ENCODE measurements at places on chromosomes 5 and 9.

GRCh38 chr9:134190232-134191121 is 26.1 kb upstream of the RNU6ATAC start:
- no peak for DNase-seq

DNA sequence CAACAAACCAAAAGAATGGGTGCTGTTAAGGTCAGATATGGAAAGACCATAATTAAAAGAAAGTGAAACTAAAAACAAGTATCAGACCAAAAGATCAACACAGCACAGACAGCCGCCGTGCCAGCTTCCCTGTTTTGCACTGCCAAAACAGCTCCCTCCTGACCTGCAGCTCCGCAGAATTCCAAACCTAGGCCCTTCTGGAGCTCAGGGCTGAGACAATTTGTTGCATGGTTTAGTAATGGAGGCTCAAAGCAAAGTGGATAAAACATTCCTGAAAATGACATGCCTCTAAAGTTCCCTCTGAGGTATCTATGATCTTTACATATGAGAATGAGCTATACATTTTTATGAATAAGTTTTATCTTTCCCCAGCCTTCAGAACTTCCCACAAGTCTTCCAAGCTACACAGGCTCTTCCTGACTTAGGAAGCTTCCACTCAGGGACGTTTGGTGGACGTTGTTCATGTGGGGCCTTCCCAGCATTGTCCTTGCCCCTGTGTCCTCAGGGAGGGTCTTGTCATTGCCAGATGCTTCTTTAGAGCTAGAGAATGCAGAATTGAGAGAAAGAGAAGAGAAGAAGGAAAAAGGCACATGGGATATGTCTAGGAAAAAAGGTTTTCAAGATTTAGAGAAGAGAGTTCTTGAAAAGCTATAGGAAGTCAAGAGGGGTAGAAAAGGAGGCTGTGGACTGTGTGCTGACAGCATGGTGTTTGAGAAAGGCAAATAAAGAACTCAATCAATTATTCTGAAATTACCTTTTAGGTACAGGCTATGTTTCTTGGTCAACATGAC is 28.4 kb upstream of the SSBP2 start:
- DNase-seq, result no peak

DNA sequence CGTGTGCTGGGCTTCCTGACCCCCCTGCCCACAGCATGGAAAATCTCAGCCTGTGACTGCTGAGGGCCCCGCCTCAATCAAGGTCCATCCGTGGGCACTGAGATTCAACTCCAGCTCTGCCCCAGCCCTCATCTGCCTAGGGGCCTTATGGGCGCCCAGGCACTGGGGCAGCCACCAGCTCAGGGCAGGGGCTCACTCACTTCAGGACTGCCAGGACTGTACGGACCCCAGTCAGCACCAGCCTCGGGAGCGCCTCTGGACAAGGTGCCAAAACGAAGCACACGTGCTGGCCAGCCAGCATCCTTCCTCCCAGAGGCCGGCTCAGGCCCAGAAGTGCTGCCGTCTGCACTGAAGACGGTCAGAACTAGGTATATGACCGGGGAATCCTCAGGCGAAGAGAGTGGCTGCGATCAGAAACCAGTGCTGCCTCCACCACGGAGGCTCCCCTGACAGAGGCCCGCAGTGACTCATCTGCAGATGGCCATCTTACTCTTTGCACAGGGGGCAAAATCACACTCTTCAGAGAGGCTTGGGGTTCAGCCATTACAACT is 19.6 kb downstream of the CLPTM1L start:
- DNase-seq, result no peak

- DNase-seq, result no peak
Observed at GRCh38 chr5:141657937-141658545, 6.8 kb upstream of the FCHSD1 start.

Data from NCI-H187 (cell line).